ENCODE measurements at places on chromosomes 1 and 21. TPM values are rescaled to one million over a fixed set of nuclear protein-coding genes. Genes with fewer than 3 reads are reported as not detected.

DNA sequence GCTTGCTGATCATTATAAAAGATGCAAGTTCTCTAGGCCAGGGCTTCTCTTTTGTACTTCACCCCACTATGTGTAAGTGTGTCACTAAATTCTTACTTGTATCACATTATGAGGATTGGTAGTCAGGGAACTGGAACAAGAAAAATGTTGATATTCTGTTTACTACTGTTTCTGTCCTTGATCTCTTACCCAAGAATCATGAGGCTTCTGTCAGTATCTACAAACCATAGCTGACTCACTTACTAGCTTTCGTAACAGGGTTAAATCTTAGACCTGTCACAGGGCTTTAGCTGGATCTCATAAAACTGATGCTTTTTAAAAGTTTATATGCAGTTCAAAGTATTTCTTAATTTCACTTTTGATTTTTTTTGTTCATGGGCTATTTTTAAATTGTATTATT, 681.2 kb downstream of the PLPP3 start:
- DNase-seq: no peak

The CRTC2 gene
- total RNA-seq: 145 TPM

The PIK3C2B gene
- total RNA-seq: 39.5 TPM

GRCh38 chr1:190376044-190376443, 101.6 kb downstream of the BRINP3 start:
- no peak for DNase-seq

- no peak for DNase-seq
Observed at GRCh38 chr1:198267921-198268320, 111.1 kb downstream of the NEK7 start.

GRCh38 chr1:158362482-158362881, 8.8 kb downstream of the CD1E start:
- no peak for DNase-seq

GRCh38 chr1:42013881-42014470, 95.3 kb upstream of the HIVEP3 start:
- no peak for DNase-seq

- no peak for DNase-seq
Observed at GRCh38 chr1:51322417-51323101, 7.8 kb downstream of the TTC39A start.

- no peak for DNase-seq
Observed at GRCh38 chr1:203361945-203362719, 11.2 kb upstream of the FMOD start.

The MYOG gene
- not detected for total RNA-seq

GRCh38 chr1:54649130-54649898, 7.7 kb downstream of the MROH7 start:
- DNase-seq: no peak

The SERTAD4 gene
- not detected for total RNA-seq

DNA sequence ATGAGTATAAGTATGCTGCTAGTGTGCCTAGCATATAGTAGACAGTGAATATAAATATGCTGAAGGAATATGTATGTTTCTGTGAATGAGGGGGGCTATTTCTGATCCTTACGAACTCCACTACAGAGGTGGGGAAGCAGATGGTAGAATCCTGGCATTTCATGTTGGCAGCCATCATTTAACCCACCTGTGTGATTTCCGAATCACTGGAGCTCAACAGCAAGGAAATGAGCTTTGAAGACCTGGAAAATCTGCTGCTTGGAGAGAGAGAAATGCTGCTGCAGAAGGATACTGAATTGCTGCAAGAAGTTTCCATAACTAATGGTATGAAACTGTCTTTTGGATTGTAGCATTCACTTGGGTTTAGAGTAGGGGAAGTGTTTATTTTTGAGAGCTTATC, 83.5 kb downstream of the RABGAP1L start:
- no peak for DNase-seq

DNA sequence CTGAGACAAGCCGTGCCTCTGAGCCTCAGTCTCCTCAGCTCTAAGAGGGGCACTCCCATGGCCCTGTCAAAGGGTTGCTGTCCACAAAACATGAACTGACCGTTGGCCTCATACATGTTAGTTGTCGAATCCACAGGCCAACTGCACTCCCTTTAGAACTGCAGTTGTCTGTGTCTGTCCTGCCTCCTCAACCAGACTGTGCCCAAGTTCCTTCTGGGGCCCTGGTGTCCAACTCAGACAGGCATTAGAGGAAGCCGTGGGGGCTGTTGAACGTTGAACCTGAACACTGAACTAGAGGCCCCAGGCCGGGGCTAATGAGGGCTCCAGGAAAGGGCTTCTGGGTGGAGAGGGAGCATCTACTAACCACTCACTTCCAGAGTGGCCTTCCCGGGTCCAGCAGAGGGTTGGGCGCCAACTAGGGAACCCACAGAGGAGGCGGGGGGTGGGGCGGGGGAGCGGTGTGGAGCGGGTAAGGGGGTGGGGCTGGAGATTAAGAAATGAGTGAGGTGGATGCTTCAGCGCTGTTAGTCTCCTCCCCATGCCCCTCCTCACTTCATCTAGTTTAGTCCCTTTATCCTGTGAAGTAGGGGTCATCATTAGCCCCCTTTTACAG, at the start of gene RAB42:
TSS of gene RAB42 (plus strand) at position 558 of the 613 bp plus-strand sequence. CDS start 247 bp downstream, outside the sequence.
- DNase-seq: no peak

DNA sequence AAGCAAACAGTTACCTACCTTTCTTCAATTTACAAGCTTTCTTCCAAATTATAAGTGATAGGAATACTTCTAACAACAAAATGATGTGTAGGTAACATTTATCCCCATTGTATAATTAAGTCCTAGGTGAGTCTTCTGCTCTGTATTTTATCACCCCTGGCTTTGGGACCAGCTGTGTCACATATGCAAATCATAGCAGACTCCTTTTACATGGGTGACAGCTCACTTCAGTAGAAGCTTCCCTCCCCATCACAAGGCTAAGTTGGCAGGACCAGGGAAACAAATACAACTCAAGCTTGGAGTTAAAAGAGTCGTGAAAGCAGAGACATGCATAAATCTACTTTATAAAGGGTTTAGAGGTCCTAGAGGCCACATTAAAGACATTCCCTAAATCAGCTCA, 121.1 kb upstream of the RUNX1 start:
- DNase-seq: no peak

DNA sequence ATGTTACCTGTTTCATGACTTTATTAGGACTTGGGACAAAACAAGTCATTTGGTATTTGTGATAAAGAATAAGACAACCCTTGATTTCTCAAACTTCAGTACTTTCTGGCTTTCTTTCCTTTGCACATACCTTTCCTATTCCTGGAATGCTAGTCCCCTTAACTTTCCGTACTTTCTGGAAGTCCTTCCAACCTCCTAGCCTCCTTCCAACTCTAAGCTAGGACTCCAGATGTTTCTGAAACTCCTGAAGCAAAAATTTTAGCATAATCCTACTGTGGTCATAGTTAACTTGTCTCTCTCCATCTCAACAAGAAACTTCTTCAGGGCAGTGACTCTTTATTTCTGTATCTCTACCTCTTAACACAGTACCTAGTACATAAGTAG, 19.8 kb upstream of the C1orf105 start:
- no peak for DNase-seq
